ENCODE measurements at places on chromosomes 11 and 22. TPM values are rescaled to one million over a fixed set of nuclear protein-coding genes. Genes with fewer than 3 reads are reported as not detected.

Gene SCUBE1
- 0.06 TPM for polyA plus RNA-seq

Gene CRYBA4
- not detected for polyA plus RNA-seq

Gene HBD
- 0.17 TPM for polyA plus RNA-seq

GRCh38 chr11:73280626-73281025, 8.5 kb downstream of the P2RY6 start:
- no peak for DNase-seq

DNA sequence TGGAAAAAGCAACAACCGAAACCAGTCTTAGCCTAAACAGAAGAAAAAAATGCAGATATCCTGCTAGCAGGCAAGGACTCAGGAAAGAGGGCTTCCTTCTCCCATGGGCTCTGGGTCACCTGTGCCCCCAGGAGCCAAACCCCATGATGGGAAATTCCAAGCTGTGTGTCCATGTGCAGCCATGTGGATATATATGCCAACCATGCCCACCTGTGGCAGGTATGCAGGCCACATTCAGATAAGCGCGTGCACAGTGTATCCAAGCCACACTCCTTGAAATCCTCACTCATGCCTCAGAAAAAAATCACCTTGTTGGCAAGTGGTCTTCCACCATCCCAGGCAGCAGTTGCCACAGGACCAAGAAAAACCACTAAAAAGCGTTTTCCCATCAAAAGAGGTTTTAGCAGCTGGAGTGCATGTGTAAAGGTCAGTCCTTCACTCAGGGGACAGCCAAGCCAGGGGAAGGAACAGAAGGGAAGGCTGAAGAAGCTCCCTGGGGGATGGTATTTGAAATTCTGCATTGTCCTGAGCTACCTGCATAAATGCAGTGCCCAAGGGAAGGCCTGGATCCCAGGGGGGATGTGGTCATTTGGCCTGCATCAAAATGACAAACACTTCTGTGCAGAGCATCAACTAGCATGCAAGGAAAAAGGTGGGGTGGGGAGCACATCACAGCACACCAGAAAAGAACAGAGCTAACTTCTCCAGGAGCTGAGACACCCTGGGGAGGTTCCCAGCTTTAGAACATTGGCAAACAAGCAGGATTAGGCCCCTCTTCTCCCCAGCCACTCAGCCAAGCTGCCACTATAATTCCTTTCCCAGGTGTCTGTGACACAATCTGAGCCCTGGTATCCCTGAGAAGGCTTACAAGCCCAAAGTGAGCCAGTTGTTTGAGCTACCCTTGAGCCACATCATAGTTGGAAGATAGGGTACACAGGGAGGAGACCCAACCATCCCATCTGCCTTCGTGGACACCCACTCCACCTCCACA, 76.2 kb downstream of the GALNT18 start:
- DNase-seq: no peak

- DNase-seq: no peak
Measured at GRCh38 chr22:38863531-38864131, 8.4 kb downstream of the CBX6 start.

DNA sequence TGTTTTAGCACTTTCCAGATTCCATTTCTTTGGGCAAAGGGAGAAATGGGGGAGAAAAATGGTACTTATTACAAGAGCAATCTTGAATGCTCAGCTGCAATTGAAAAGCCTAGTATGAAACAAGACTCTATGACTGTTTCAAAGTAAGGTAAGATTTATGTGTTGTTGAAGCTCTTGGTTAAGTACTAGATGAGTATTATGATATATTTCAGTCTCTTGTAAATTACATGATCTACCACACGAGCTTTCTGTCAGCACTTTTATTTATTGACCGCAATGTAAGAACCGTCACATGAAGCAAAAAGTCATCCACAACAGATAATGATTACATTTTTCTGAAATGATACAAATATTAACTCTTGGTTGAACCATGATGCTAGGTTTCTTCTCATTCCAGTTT, 906.7 kb upstream of the CHORDC1 start:
- DNase-seq: no peak

All from psoas muscle (tissue), 8 donors.